ENCODE measurements at places on chromosomes 13 and 19. TPM values are rescaled to one million over a fixed set of nuclear protein-coding genes. Genes with fewer than 3 reads are reported as not detected.

The UHRF1 gene
- 244 TPM for total RNA-seq

The RFPL4A gene
- total RNA-seq, result not detected

DNA sequence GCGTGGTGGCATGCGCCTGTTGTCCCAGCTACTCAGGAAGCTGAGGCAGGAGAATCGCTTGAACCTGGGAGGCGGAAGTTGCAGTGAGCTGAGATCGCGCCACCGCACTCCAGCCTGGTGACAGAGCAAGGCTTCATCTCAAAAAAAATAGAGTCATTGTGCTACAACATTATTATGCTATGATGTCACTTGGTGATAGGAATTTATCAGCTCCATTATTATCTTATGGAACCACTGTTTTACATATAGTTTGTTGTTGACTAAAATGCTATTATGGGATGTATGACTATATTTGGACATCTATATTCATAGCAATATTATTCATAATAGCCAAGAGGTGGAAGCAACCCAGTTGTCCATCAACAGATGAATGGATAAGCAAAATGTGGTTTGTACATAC, 26.4 kb upstream of the SLC7A1 start:
- no peak overlapping the region for H3K4me3 ChIP-seq
- H3K4me1 ChIP-seq, result no peaks in the 10 kb centered on the region
- H3K36me3 ChIP-seq, result no peaks in the 10 kb centered on the region
- no peak for DNase-seq
- no peak overlapping the region for H3K27ac ChIP-seq
- H3K27me3 ChIP-seq, result peaks cover 16% of the 10 kb centered on the region

GRCh38 chr19:51220996-51221395, 3.9 kb upstream of the CD33 start:
- peaks cover 35% of the 10 kb centered on the region for H3K27me3 ChIP-seq
- peaks cover 6% of the 10 kb centered on the region for H3K4me1 ChIP-seq
- no peak overlapping the region for H3K4me3 ChIP-seq
- DNase-seq, result no peak

GRCh38 chr13:81492449-81492848, 1151.5 kb upstream of the SPRY2 start:
- DNase-seq, result no peak
- H3K27me3 ChIP-seq, result no peaks in the 10 kb centered on the region
- H3K36me3 ChIP-seq, result no peaks in the 10 kb centered on the region
- no peak overlapping the region for H3K27ac ChIP-seq
- H3K4me1 ChIP-seq, result no peaks in the 10 kb centered on the region
- no peak overlapping the region for H3K4me3 ChIP-seq

DNA sequence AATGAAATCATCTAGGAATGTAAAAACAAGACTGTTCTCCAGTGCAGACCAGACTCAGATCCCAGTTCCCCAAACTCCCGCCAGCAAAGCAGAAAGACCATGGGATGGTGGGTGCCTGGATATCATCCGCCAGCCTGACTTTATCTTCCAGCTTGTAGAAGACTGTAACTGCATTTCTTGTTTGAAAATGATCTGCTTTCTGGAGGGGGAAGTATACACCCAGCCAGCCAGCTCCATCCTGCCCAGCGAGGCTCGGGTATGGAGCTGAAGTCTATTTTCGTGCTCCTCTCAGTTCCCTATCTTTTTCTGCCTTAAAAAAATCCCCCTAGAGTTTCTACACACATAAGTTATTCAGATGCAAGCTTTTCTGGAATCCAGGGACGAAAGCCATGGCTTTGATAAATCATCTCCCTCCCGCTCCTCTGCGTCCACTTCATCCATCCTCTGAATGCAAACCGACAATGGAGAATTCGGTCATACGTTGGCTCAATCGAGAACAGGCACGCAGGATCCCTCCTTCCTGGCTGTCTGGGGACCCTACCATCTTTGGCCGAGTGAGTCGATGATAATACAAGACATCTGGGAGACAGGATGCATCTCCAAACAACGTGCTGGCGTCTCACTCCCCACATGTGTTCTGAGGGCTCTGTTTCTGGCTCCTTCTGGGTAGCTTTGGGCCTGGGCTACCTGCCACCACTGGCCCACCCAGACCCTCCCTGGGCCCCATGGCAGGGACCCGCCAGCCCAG, 31.2 kb downstream of the CEBPG start:
- no peaks in the 10 kb centered on the region for H3K27me3 ChIP-seq
- DNase-seq, result no peak
- no peaks in the 10 kb centered on the region for H3K4me1 ChIP-seq
- H3K4me3 ChIP-seq, result no peak overlapping the region
- no peak overlapping the region for H3K27ac ChIP-seq

Data from activated naive CD8-positive, alpha-beta T cell treated with anti-CD3 and anti-CD28 coated beads for 36 hours (primary cell).